ENCODE measurements at places on chromosomes 1 and 21. TPM values are rescaled to one million over a fixed set of nuclear protein-coding genes. Genes with fewer than 3 reads are reported as not detected.
A peak's percentile ranks its signal among the peaks of the same experiment; 100 is the strongest.

ITLN2 gene
- total RNA-seq, result not detected

HES5 gene
- total RNA-seq, result not detected

GPR3 gene
- total RNA-seq, result 1.7 TPM

SFN gene
- total RNA-seq, result 0.47 TPM

MAN1C1 gene
- 3.7 TPM for total RNA-seq

CBR3 gene
- 13.5 TPM for total RNA-seq

SLC44A5 gene
- 0.11 TPM for total RNA-seq

FOXD3 gene
- total RNA-seq, result not detected

DNA sequence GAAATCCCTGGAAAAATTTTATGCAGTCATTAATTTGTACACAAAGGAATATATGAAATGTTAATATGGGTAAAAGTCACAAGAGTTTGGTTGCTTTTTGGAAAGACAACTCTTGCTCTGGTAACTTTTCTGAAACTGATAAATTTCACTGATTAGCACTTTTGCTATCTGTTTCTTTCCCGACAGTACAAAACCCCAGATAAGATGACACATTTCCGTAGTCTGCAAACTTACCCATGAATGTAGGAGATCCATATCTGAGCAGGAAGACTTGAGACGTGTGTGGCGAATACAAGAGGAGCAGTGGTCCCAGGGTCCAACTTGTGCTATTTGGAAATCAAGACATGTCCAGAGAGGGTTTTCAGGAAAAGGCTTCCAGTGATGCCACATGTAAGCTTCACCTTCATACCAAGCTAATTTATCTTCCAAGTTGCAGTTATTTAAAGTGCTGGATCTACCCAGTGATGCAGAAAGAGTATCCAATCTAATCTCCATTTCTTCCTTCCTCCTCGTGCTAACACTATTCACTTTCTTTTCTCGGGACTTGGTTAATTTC is 35.9 kb upstream of the SAMSN1 start:
- no peak for DNase-seq

GRCh38 chr1:229287267-229287666 is 16.4 kb downstream of the RAB4A start:
- no peak for DNase-seq

DNA sequence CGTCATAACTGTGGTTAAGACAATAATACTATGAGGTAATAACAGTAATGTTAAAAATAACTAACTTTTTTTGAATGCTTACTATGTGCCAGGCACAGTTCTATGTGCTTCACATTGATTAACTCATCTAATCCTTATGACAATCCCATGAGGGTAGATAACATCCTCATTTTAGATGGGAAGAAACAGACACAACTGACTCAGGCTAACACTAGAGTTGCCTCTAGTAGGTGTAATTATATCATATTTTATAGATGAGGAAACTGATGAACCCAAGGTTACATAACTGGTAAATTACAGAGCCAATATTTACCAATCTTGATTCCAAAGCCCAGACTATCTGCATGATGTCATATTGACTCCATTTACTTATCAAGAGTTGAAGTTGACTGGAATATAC is 23.5 kb downstream of the SERPINC1 start:
- no peak for DNase-seq

DNA sequence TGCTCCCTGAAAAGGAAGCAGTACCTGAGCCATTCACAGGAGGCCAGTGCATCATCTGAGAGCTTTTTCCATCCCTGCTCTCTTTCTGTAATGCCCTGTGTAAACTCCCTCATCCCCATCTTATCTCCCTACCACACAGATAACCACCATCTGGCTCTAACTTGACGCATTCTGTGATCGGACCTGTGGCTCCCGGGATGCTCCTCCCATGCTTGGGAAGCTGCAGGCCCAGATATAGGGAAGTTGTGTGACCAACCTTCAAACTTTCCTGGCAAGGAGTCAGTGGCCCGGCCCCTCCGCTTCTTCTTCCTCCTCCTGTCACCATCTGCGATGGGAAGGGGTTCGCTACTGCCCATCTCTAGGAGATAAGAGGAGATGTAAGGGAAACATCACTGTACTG is 21.1 kb downstream of the MKNK1 start:
- no peak for DNase-seq

- no peak for DNase-seq
Measured at GRCh38 chr1:211537253-211537652, 41.7 kb downstream of the SLC30A1 start.

DNA sequence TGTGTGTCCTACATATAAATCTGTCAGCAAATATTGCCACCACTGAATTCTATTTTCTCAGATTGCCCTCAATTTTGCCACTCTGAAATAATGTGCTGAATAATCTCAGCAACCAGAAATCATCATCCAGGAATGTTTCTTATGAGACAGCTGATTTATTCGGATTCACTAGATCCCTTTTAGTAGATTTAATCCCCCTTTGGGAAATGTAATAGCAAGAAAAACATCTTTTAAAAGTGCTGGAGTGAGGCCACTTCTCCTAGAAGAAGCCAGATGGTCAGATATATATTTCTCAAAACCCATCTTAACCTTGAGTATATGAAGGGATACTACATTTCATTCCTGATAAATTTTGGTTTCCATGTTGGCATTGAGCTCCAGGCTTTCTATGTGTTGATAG is 327.7 kb downstream of the SMYD3 start:
- no peak for DNase-seq

GRCh38 chr1:153922076-153922971 is 448 bp downstream of the GATAD2B start:
- peak; percentile 82 for DNase-seq

DNA sequence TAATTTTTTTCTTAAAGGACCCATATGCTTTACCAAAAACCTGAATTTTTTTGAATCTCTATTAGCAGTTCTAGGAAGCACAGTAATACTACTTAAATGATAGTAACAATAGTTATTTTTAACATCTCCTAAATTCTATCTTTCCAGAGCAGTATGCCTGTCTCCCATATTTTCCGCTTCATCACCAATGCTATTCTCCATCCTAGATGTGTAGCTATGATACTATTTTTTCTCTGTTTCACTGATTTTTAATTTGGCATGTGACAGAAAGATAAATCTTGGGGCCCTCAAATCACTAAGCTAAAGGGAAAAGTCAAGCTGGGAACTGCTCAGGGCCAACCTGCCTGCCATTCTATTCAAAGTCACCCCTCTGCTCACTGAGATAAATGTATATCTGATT is 102.3 kb upstream of the HMCN1 start:
- DNase-seq, result no peak

DNA sequence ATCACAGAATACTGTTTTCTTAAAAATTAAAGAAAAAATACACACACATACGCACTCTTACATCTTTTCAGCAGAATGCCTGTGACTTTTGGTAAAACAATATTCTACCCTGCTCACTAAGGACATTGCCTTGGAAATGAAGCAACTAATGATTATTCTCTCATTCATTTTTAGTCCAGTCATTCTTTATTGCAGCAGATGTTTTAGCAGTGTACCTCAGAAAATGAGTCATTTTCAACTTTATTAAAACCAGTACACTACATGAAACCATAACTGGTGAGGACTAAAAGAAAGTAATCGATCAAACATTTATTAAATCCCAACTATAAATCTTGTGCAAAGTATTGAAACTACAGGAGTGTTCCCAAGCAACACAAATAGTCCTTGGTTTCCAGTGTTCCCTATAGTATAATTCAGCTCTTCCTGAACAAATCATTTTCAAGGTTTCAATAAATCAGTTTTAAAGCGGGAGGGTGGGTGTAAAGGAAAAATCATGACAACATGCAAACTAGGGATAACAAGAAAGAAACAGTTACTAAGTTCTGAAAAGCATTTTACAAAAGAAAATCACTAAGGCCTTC is 114.2 kb downstream of the ADGRL4 start:
- no peak for DNase-seq

DNA sequence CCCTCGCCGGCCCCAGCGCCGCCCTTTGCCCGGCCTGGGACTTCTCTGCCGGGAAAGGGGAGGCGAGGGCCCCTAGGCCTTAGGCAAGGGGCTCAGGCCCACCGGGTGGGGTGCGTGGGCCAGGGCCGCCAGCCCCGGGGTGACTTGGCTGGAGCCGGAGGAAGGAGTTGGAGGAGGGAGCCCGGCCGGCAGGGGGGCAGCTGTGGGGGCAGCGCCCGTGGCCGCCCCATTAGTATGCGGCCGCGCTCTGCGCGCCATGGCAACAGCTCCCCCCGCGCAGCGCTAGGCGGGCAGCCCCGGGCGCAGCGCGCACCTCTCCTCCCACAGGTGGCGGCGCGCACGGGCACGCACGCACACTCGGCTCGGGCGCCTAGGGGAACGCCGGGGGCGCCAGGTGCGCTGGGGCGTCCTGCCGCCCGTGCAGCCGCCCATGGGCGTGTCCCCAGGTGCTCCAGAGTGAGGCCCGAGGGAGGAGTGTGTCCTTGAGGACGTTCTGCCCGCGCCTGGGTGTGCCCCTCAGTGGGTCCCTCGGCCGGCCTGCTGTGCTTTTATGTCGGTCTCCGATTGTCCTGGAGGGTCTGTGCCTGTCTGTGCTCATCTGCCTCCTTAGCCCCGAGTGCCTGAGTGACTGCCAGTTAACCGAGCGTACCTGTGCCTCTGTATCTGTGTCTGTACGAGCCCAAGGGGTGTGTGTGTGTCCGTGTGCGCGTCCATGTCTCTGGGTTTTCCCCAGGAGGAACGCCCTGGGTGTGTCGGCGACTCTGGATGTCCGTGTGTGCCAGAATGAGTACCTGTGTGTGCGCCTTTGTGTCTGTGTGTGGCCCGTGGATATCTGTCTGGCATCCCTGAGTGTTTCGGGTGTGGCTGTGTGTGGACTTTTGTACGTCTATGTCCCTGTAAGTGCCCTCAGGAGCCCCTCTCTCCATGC is 38.2 kb upstream of the WASF2 start:
- DNase-seq, result peak; percentile 66

DNA sequence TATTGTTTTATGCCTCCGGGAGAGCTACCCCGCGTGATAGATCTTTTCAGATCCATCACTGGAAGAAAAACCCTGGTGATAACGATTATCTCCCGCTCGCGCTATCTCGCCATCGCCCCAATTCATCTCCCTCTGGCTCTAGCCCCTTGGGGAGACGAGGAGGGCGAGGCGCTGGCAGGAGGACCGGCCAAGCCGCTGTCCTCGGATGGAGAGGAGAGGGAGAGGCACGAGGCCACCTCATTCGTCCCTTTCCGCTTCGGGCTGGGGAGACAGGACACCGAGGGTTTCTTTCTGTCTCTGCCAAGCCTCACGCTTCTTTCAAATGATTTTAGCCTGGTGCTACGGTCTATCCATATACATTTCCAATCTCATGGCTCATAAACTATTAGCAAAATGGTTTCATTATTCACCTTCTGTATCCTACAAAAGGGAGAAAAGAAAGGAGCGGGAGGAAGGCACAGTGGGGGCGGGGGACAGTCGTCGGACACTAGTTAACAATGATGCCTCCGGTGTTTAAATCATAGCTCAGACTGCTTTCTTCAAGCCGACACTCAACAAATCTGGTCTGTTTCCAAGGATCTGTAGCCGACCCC is 415.0 kb upstream of the ESRRG start:
- DNase-seq, result no peak

GRCh38 chr1:41919764-41920397 is 1.2 kb upstream of the HIVEP3 start:
- DNase-seq, result peak; percentile 90

DNA sequence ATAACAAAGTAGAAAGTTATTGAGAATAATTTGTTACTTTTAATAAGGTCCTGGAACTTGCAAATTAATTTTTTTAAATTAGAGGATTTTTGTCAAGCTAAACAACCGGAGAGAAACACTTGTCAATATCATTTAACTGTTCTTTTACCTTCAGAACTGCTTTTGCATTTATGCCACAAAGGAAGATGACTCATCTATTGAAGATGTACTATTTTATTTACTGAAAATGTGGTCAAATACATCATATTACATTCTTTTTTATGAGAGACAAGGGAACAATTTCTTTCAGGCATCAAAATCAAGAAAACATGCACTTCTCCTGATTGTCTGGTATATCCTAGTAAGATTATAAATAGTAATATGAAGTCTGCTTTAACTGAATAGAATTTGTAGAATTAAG is 558.2 kb upstream of the PRMT6 start:
- DNase-seq, result no peak

DNA sequence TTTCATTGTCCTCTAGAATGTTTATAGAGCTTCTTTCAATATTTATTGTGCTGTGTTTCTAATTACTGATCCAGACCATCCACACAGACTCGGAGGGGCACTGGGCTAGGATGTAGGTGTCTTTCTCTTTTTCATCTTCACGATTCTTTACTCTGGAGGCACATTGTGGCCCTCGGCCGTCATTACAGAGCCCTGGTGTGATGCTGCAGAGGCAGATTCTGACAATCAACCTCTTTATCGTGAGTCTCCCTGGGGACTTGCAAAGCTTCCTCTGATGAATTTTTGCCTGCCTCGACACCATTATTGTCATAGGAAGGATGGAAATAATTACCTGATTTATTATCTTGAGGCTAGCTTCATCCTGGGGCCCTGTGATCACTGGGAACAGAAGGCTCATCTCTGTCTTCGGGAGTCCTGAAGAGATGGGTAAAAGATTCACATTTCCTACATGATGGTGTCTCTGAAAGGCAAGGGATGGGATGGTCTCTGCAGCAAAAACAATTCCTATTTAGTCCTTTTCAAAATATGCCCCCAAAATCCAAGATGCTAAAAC is 89.4 kb downstream of the SEC16B start:
- DNase-seq, result no peak

DNA sequence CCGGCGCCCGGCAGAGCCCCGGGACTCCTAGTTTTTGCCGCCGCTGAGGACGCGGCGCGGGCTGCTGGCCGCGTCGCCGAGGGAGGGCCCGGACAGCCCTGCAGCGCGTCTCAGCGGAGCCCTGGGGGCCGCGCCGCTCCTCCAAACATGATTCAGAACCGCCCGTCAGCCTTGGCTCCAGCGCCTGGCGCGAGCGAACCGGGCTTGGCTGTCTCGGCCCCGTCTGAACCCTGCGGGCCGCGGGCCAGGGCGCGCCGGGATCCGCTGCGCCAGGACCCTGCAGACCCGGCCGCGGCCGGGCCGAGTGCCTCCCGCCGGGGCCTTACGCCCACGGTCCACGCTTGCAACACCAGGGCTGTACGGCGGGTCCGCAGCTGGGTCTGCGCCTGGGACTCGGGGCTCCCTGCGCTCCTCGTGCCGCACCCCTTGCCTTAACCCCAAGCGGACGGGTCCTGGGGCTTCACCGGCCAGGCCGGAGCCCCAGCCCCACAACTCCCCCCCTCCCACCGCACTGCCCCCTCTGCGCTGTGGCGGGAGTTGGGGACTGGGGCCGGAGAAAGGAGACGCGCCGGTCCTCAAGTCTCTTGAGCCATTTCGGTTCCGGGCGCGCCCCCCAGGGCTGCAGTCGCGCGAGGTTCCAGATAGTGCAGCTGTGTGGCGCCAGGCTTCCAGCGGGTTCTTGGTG is 48.4 kb upstream of the CD34 start:
- peak; percentile 35 for DNase-seq

GRCh38 chr1:193355626-193356025 is 169.2 kb upstream of the B3GALT2 start:
- DNase-seq, result no peak

GRCh38 chr1:46171871-46172270 is 3.0 kb upstream of the TSPAN1 start:
- DNase-seq, result no peak
